ENCODE measurements at places on chromosomes 16 and 17.

GRCh38 chr16:79517156-79517555 lies 83.4 kb downstream of the MAF start:
- DNase-seq = no peak

DNA sequence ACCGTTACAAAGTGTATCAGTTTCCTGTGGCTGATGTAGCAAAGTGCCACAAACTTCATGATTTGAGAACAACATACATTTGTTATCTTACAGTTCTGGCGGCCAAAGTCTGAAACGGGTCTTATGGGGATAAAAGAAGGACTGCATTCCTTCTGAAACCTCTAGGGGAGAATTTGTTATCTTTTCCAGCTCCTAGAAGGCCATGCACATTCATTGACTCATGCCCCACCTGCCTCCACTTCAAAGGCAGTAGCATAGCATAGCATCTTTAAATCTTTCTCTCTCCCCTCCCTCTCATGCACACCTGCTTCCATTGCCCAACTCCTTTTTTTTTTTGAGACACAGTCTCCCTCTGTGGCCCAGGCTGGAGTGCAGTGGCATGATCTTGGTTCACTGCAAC lies 190.7 kb upstream of the DYNLRB2 start:
- no peak for DNase-seq

DNA sequence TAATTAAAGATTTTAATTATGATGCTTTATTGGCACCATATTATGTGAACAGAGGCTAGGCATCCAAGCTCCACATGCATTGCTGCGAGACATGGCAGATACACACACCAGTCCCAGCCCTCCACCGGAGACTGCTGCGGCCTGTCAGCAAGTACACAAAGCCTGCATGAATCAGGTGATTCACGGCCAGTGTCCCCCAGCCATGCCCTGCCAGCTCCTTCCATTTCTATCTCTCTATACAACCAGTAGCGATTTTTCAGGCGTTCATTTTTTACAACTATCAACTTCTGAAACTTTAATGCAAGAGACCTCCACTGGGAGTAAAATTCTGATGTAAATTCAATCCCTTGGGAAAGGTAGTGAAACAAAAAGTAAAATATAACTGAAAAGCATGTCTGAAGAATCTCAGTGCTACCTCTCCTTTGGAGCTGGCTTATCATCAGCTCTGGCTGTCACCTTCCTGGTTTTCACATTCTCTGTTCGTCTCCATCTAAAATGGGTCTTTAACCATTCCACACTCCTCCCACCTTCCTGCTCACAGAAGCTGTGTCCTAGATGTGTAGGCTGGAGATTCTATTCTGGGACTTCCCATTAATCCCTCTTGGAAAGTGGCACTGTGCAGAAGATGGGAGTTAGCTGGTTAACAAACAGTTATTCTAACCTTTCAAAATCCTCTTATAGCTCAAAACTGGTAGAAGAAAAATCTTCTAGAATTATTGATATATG lies 32.2 kb downstream of the HS3ST3A1 start:
- DNase-seq = no peak

- DNase-seq = no peak
Measured at GRCh38 chr16:77668201-77668600, 54.1 kb upstream of the NUDT7 start.

DNA sequence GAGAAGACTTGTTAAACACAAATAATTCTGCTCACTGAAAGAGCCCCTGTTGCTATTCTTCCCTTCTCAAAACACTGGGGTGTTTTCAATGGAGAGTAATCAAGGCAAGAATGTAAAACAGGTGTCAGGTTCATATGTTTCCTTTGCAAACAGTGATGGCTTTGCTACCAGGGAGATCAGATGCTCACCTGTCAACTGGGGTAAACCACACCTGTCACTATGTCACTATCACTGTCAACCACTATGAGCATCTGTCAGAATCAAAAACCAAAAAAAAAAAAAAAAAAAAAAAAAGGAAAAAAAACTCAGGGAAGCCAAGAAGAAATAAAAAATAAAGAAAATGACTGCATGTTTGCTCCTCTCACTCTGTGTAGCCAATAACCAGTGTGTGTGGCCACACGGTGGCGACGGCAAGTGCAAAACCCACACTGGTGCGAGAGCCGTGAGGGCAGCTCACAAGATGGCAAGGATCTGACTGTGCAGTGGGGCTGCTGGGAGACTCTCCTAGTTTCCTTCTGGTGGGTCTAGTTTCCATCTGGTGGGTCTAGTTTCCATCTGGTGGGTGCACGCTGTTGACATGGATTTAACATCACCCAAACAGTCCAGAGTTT lies 22.7 kb downstream of the USP22 start:
- no peak for DNase-seq

DNA sequence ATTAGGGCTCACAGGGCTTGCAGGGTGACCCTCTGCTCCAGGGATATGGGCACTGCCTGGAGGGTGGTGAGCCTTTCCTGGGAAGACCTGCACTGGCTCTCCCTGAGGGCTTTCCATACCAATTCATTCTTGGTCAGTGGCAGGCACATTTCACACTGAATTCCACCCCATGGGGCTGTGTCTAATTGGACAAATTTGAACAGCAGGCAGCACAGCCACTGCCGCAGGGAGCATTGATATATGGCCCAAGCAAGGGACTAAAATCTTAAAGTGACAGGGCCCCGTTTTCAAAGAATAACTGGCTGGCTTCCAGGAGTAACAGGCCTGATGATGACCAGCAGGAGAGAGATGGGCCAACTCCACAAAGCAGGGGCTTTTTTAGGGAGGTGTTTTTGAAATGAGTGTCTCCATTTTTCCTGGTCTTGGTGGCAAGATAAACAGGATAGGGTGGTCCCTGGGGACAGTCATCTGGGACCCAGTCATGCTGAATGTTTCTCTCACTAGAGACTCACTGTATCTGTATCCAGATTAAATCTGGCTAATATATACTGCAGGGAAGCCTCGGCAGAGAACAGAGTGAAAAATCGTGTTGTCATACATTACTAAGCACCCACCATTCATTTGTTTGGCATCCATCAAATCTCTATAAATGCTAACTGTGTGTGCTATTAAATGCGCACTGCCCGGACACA lies 74.1 kb upstream of the TBX2 start:
- DNase-seq = no peak

GRCh38 chr16:85231959-85232358 lies 119.7 kb upstream of the CIBAR2 start:
- no peak for DNase-seq
